ENCODE measurements at places on chromosomes 3 and 15. TPM values are rescaled to one million over a fixed set of nuclear protein-coding genes. Genes with fewer than 3 reads are reported as not detected.

CYP8B1 gene
- total RNA-seq, result not detected

PLA2G4E gene
- not detected for total RNA-seq

RLBP1 gene
- total RNA-seq, result not detected

ZIC1 gene
- total RNA-seq, result 0.26 TPM

TBCCD1 gene
- 13.7 TPM for total RNA-seq

SV2B gene
- under 0.01 TPM for total RNA-seq

TCAIM gene
- 29.3 TPM for total RNA-seq

TOP2B gene
- 71.2 TPM for total RNA-seq

EXD1 gene
- total RNA-seq, result 0.17 TPM

GAP43 gene
- under 0.01 TPM for total RNA-seq

DAZL gene
- total RNA-seq, result not detected

RARRES1 gene
- 93.3 TPM for total RNA-seq

MKRN2OS gene
- not detected for total RNA-seq

AADACL2 gene
- total RNA-seq, result under 0.01 TPM

IL17RE gene
- total RNA-seq, result 0.99 TPM

TMC3 gene
- total RNA-seq, result not detected

KIF15 gene
- 3.8 TPM for total RNA-seq

HPS3 gene
- 33.4 TPM for total RNA-seq

SPESP1 gene
- 4.6 TPM for total RNA-seq

KNG1 gene
- total RNA-seq, result not detected

ITIH1 gene
- total RNA-seq, result not detected

PLA1A gene
- 0.26 TPM for total RNA-seq

IL16 gene
- 5.0 TPM for total RNA-seq

SETD5 gene
- total RNA-seq, result 53.7 TPM

WDR93 gene
- total RNA-seq, result 0.17 TPM

SKOR1 gene
- 0.17 TPM for total RNA-seq

UROC1 gene
- total RNA-seq, result not detected

RTP1 gene
- total RNA-seq, result not detected

GPR160 gene
- 0.50 TPM for total RNA-seq

SERINC4 gene
- under 0.01 TPM for total RNA-seq

GCHFR gene
- total RNA-seq, result 1.8 TPM

XYLB gene
- 5.1 TPM for total RNA-seq

ABI3BP gene
- 6.2 TPM for total RNA-seq

PROS1 gene
- 48.8 TPM for total RNA-seq

PLAAT1 gene
- not detected for total RNA-seq

CDC25A gene
- total RNA-seq, result 1.0 TPM

MESP2 gene
- total RNA-seq, result 0.99 TPM

ARL6 gene
- total RNA-seq, result 6.1 TPM

PIGBOS1 gene
- total RNA-seq, result 7.4 TPM

EXOG gene
- total RNA-seq, result 14.2 TPM

CCR9 gene
- not detected for total RNA-seq

CHAC1 gene
- 33.1 TPM for total RNA-seq

MASP1 gene
- total RNA-seq, result 328 TPM

Data from fibroblast of lung (primary cell).